Activated CD4-positive, alpha-beta T cell treated with anti-CD3 and anti-CD28 coated beads, Interleukin-2, Interleukin-6, amounts not matched to agents 100 ng/mL and 50 ng/mL, durations not matched to agents 16 hours and 8 hours (primary cell): ENCODE measurements at places on chromosomes 7 and 10.

DNA sequence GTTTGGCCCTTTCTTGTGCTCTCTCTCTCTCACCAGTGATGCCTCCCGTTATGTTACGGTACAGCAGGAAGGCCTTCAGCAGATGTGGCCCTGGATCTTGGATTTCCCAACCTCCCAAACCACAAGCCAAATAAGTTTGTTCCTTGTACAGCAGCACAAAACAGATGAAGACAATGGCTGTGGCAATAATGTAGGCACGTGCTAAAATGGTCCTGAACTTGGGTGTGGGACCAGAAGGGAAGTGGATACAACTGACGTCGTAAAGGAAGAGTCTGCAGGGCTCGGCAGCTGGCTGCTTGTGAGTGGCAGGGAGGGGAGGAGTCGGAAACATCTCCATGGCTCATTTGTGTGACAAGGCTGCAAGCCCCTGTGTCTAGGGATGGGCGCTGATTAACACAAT, 26.8 kb downstream of the PROSER2 start:
- DNase-seq = no peak

GRCh38 chr7:101743241-101743994, 74.0 kb upstream of the CUX1 start:
- DNase-seq = peak; percentile 62

DNA sequence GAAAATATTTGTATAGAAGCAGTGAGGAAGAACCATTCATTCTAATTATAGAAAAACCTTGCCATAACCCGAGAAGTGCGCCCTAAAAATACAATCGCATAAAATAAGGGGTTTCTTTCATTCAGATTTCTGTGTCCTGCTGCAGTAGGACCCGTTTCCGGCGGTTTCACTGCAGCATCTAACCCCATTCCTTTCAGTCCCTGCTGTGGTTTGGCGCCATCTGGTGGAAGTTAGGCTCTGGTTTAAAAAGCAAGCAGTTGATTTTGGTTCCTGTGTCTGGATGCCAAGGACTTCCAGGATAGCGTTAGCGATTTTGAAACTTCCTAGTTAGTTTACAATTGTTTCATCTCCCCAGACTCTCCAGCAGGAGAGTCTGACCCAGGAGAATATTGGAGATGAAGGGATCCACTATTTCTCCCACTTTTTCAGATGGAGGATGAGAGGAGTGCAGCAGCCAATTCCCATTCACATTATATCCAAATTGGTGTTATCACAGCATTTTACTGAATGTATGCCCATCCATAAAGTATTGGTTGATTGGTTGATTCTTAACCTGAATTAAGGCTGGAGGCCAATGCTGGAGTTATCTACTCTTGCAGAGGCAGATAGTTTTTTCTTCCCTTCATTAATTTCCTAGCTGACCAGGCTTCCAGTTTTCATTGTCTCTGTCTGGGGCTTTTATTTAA, 128.8 kb upstream of the CACNA2D1 start:
- peak; percentile 75 for DNase-seq

DNA sequence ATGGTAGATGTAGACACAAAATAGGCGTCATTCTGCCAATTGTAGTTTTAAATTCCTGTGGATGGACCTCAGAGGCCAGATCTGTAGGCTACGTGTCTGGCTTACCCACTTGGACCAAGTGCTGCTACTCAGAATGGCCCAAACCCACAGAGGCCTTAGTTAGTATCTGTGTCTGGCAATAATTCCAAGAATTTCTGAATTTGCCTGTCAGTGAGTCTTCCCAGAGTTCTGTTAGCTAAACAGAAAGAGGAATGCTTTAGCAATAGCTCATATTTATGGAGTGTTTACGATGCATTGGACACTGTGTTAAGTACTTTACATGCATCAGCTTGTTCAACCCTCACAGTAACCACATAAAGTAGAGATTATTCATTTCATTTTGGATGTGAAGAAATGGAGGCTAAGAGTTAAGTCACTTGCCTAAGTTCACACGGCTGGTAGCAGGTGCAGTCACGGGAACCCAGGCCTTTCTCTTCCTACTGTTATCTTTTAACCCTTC, 231.8 kb downstream of the PTEN start:
- no peak for DNase-seq

DNA sequence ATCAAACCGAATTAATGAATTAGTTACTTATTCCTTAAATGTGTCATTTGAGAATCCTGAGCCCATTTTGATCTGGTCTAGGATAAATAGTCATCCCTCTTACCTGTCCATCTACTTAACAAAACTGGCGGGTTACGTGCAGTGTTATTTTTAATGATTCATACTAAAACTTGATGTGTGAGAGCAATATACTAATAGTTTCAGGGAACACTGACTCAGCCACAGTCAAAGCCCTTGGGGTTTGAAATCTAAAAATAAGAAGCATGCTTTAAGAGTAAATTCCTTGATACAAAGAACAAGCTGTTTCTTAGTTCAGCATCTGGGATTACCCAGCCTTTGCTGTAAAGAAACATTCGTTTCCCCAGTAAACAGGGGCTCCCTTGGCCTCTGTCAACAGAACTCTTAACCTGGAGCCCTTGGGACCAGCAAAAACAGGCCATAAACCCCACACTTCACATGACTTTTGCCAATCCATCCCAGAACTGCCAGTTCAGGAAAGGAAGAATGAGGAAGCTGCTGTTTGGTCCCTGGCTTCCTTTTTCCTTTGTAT, 370.6 kb upstream of the IGFBP3 start:
- DNase-seq = no peak
